ENCODE measurements at places on chromosomes 3 and 15. TPM values are rescaled to one million over a fixed set of nuclear protein-coding genes. Genes with fewer than 3 reads are reported as not detected.

DNA sequence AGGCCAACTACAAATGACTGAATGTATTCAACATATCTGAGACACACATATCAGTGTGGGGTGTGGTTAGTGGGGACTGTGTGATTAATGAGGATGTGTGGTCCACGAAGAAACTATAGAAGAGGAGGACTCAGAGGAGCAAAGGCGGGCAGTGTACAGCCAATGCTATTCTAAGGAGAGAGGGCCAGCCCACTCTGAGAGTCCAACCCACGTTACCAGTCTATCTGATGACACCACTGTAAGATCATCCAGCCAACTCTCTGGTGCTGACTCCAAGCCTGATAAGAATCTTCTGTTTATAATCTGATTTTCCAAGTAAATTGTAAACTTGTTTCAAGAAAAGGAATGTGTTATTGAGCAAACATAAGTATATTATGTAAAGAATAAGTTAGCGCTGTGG, 47.2 kb downstream of the MCF2L2 start:
- peak; percentile 80 for DNase-seq

DNA sequence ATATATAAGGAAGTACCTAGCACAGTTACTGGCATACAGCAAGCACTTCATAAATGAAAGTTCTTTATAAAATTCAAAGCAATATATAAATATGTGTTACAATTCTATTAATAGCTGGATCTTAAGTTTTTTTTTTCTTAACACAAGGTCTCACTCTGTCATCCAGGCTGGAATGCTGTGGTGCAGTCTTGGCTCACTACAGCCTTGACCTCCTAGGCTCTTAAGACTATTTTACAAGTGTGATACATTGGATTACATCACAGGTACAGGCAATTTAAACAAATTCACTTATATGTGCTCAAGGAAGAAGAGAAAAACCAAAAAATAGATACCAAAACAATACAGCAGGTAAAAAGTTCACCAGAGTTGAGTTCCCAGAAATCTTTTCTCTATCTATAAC, 60.6 kb downstream of the ZNF280D start:
- DNase-seq, result no peak

GRCh38 chr3:32815841-32816438, 1.9 kb upstream of the TRIM71 start:
- no peak for DNase-seq

DNA sequence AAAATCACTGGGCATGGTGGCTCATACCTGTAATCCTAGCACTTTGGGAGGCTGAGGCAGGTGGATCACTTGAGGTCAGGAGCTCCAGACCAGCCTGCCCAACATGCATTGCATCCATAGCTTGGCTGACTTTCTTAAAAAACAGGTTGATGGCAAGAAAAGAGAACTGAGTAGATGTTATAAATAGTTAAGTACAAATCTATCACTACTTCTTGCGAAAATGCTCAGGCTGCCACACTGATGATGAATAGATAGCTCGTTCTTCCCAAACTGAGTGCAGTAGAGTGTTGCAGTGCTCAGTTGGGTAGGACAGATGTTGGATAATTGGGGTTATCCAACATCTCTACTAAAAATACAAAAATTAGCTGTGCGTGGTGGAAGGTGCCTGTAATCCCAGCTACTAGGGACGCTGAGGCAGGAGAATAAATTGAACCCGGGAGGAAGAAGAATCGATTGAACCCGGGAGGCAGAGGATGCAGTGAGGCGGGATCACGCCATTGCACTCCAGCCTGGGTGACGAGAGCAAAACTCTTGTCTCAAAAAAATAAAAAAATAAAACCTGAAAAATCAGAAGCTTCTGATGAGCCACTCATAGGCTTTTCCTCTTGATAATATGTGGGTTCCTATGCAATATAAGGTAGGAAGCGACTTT, 1.2 kb downstream of the BTLA start:
- DNase-seq, result no peak

DNA sequence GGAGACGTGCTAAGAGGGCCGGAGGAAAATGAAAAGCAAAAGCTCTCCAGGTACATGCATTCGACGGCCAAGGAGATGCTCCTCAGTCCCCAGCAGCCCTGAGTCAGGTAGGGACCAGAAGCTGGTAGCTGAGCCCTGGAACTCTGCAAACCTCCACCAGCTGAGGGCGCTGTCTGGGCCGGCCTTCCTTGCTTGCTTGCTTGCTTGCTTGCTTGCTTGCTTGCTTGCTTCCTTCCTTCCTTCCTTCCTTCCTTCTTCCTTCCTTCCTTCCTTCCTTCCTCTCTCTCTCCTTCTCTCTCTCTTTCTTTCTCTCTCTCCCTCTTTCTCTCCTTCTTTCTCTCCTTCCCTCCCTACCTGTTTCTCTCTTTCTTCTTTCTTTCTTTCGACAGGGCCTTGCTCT, 94.6 kb upstream of the RASGRF1 start:
- DNase-seq, result no peak

DNA sequence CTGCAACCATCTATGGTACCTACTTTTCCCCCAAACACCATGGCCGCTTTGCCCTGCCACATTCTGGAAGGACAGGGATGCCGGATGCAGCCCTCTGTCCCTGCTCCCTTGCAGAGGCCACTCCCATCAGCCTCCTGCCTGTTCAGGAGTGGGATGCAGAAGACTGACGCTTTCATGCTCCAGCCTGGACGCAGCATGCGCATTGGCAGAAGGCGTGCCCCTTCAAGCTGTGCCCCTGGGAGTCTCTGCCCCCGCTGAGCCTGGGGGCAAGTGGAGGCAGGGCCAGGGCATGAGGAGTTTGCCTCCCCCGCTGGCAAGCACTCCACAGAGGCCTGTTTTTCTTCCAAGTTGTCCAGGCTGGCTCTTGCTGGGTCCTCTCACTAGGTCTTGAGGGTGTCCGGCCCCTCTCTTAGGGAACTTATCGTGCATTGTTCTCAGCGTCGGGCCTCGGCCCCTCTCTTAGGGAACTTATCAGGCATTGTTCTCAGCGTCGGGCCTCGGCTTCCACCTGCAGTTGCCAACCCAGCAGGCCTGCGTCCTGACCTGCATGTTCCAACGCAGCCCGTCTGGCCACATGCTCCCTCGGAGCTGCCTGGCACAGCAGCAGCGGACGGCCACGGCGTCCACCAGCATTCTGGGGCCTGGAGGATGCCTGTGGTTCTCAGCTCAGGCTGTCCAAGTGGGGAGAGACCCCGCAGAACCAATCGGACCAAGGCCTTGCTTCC, 14.6 kb upstream of the SNRPA1 start:
- no peak for DNase-seq

DNA sequence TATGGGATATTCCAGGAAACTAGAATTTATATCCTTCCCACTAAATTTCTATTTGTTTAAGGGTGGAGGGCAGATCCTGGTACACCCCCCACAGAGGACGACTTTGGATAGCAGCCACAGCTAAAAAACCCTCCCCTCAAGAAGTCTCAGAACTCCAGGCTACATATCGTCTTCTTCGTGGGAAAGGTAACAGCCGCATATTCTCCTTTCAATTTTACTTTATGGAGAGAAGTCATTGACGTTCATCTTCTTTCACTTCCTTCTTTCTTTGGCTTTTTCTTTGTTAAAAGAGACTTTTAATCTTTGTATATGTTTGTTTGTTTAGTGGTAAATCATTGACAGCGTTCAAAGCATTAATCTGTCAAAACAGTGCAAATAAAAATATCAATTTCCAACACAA, 36.3 kb downstream of the TRIP4 start:
- no peak for DNase-seq

DNA sequence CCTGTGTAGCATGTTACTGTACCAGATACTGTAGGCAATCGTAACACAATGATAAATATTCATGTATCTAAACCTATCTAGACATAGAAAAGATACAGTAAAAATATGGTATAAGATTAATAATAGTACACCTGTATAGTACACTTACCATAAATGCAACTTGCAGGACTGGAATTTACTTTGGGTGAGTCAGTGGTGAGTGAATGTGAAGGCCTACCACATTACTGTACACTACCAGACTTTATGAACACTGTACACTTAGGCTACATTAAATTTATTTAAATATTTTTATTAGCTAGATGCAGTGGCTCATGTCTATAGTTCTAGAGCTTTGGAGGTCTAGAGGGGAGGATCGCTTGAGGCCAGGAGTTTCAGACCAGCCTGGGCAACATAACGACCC, 186.6 kb upstream of the ROPN1 start:
- DNase-seq, result peak; percentile 29

- no peak for DNase-seq
Observed at GRCh38 chr15:101568821-101569555, 79.5 kb upstream of the PCSK6 start.

DNA sequence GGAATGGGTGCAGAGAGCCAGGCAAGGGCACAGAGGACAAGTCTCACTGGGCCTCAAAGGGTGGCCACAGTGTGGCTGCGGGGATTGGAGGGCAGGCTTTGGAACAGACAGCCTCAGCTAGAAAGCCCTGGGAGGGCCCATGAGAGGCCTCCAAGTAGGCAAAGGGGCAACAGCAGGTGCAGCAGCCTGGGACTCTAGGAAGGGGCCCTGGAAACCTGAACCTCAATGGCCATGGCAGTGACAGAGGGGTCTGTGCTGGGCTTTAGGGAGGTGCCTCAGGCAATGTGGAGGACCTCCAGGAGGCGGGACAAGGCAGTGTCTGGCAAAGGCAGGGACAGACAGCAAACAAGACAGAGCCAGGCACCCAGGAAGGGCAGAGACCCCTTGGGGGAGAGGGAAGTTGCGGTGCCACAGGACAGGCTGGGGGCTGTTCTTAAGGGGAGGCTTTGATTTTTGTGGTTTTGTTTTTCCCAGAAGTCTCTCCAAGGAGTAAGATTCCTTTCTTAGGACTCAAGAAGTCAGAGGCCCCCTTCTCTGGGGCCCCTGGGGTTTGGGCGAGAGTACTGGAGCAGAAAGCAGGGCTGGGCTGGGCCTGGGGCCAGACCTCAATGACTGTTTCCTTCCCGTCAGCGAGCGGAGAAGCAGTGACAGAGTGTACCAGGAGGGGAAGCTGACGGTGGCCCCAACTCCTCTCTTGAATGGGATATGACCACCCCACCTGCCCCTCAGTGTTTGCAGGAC, 9.7 kb downstream of the STOML1 start:
- DNase-seq, result peak; percentile 79

DNA sequence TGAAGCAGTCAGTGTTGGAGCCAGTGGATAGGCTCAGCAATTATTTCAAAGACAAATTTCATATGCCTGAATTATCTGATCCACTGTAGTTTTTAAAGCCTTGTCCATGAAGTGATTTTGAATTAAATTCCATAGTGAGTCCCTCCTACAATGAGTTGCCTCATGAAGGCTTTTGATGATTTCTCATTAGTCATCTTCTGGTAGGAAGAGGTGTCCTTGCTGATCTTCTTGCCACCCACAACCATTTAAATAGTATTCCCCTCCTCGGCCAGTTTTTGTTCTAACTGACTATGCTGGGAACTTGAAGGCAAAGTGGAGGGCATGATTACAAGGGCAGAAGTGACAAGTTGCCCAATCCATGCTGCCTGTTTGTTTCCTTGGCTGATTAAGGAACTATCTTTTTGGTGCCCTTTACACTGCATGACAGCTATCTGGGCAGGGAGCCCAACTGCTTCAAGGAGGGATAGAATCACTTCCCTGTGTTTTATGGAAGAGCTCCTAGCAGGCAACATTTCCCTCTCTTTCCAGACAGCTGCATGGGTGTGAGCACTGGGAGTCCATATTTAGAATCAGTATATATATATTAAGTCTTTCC, 617.5 kb downstream of the ZPLD1 start:
- DNase-seq, result no peak

- DNase-seq, result no peak
Observed at GRCh38 chr15:68259883-68260282, 17.7 kb upstream of the FEM1B start.

DNA sequence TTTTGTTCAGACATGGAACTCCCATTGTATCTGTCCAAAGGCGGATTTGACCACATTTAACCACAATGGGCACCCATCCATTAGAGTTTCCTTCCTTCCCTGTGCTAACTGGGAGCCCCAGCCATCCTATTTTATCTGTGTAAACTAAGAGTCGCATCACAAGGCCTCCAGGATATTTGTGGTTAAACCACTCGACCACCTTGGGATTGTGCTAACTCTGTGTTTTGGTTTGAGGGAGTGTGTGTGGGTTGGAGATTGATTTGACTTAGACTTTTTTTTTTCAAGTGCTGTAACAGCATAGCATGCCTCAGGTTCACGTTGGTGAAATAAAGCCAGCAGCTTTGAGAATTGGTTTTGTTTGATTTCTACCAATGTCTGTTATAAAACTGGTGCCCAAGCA, 100.4 kb upstream of the TP63 start:
- peak; percentile 79 for DNase-seq

GRCh38 chr3:184448321-184449160, 68.7 kb downstream of the CHRD start:
- peak; percentile 98 for DNase-seq

DNA sequence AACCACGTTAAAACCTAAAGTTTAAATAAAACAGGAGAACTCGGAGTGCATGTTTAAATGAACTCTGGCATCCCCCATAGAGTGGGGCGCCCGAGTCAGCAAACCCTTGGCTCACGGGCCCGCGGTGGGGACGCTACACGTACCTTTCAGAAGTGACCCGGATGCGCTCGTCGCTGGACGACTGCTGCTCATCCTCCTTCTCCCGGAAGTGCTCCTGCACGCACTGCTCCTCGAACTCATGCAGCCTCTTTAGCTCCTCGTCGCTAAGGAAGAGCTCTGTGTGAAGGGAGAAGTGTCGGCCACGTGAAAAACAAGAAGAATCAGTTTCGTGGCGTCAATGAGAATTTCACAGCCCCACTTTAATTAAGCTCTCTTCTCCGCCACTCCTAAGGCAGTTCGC, 34.6 kb upstream of the MTMR10 start:
- DNase-seq, result no peak

DNA sequence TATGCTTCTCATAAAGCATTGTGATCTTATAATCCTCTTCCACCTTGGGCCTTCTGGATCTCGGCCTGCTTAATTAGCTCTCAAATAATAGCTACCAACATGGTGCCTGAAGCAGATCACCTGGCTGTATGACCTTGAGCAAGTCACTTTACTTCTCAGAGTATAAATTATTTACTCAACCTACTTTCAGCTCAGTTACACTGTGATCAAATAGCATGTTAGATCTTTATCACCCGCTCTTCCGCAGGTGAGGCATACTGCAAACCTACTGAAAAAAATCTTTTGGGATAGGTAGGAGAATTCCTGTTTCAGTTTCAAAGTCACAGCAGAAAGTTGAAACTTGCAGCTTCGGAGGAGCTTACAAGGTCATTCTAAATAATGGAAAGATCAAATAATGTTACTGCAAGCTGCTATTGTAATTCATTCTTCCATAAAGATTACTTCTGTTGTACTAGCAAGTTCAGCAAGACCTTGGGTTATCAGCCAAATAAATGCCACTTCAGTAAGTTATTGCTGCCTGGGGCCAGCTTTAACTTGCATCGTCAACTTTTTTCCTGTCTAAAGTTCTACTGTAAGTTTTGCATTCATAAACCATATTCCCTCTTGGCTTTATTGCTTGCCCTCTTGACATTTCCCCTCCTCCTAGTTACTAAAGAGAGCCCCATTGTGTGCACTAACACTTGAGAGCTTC, 268.4 kb upstream of the ATP11B start:
- DNase-seq, result no peak

GRCh38 chr3:126570103-126570541, 11.4 kb upstream of the C3orf22 start:
- DNase-seq, result no peak

GRCh38 chr15:67807836-67808235, 17.5 kb upstream of the SKOR1 start:
- DNase-seq, result no peak

- DNase-seq, result no peak
Observed at GRCh38 chr3:148642214-148642613, 55.5 kb upstream of the AGTR1 start.

The PSTPIP1 gene
- polyA plus RNA-seq, result 2.1 TPM

The SAMD7 gene
- polyA plus RNA-seq, result not detected

The GOLGA8N gene
- 0.26 TPM for polyA plus RNA-seq

The PAQR5 gene
- 19.2 TPM for polyA plus RNA-seq

The USP4 gene
- 34.1 TPM for polyA plus RNA-seq

The GPR160 gene
- 0.33 TPM for polyA plus RNA-seq
